ENCODE measurements at places on chromosomes 6 and 20. TPM values are rescaled to one million over a fixed set of nuclear protein-coding genes. Genes with fewer than 3 reads are reported as not detected.

DNA sequence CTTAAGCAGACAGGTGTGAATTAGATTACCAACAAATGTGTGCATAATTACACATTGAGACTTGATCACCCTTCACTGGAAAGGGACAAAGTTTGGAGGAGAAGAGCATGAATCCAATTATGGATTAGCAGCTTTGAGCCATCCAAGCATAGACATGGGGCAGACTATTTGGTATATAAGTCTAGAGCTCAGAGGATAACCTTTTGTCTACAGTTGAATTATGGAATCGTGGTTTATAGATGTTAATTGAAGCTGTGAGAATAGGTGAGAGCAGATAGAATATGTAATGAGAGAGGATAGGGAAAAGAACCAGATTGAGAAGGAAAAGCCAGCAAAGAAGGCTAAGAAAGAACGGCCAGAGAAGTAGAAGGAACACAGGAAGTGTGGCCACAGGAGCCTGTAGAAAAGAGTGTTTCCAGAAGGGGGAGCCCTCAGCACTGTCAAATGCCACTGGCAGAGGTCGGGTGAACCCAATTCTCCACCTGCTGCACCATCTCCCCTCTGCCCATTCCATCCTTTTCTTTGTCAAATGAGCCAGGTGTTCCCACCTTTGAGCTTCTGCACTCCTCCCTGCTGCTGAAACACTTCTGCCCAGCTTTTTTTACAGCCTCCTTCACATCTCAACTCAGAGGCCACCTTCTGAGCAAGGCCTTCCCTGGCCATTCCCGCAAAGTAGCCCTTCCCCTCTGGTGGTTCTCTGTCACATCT, 7.3 kb downstream of the DNTTIP1 start:
- peak; percentile 74 for DNase-seq

The CRISP2 gene
- not detected for total RNA-seq

- no peak for DNase-seq
Observed at GRCh38 chr20:21166801-21167200, 40.9 kb downstream of the KIZ start.

The NMBR gene
- not detected for total RNA-seq

GRCh38 chr6:32774426-32774825, 11.1 kb upstream of the HLA-DQB2 start:
- no peak for DNase-seq

DNA sequence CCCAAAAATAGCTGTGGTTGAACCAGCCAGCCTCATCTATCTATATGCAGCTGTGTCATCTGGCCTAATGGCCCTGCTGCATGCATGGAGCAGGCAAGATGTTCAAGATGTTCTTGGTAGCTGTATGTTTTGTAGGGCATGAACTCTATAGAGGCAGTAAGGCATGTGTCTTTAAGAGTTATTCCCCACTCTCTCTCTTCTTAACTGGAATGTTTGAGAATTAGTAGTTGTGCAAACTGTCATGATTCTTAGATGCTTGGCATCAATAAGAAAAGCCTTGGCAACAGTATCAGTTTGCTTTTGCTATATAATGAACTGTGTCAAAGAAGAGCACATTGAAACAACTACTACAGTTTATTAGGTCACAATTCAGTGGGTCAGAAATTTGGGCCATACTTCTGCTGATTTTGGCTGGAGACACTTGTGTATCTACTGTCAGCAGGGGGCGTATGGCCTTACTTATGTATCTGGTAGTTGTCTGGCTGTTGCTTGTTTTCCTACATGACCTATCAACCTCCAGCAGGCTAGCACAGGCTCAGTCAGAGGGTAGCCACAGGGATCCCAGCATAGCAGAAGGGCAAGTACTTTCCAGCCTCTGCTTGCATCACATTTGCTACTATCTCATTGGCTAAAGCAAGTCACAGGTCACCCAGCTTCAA, 56.1 kb upstream of the LAMP5 start:
- no peak for DNase-seq

The NNAT gene
- total RNA-seq: 24.1 TPM

DNA sequence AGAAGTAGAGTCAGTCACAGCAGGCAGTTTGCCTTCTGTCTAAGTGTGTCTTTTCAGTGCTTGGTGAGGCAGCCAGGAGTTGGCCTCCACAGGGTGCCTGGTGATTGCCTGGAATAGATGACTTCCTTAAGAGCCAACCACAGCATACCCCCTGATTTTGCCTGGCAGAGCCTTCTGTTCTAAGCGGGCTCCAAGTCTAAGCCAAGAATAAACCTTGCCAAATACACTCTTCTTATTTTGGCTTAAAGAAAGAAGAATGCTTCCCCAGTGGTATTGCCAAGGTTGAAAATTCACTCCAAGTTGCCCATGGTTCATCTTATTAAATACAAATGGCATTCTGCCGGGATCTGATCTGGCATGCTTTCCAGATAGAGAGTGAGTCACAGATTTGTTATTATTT, 1424.8 kb upstream of the EYS start:
- DNase-seq: no peak

- DNase-seq: no peak
Observed at GRCh38 chr20:63293871-63294535, 1.0 kb downstream of the COL20A1 start.

DNA sequence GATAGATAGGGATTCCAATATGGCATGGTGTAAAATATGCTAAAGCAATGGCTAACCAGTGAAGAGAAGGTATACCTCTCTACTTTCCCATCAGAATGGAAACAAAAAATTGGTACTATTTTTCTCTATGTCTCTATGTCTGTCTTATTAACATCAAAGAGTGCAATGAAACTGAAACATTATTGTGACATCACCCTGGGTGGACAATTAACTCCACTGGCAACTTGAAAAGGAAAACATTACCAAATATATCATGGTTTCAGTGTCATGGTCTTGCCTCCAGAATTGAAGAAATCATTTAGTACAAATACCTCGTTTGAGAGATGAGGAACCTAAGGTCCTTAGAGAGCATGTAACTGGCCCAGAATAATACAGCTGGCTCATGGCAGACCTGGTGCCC, 1132.5 kb upstream of the MAP3K7 start:
- no peak for DNase-seq

DNA sequence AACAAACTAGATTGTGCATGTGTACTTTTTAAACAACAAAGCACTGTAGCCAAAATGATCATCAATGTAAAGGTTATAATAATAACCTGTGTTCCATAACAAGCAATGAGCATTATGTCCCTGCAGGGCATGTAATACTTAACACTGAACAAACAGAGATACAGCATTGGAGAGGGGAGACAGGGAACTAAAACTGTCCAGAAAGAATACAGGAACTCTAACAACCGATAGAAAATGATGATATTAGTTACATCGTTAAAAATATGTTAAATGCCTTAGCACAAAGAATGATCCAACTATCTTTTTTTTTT, 80.5 kb downstream of the COL9A1 start:
- DNase-seq: no peak

DNA sequence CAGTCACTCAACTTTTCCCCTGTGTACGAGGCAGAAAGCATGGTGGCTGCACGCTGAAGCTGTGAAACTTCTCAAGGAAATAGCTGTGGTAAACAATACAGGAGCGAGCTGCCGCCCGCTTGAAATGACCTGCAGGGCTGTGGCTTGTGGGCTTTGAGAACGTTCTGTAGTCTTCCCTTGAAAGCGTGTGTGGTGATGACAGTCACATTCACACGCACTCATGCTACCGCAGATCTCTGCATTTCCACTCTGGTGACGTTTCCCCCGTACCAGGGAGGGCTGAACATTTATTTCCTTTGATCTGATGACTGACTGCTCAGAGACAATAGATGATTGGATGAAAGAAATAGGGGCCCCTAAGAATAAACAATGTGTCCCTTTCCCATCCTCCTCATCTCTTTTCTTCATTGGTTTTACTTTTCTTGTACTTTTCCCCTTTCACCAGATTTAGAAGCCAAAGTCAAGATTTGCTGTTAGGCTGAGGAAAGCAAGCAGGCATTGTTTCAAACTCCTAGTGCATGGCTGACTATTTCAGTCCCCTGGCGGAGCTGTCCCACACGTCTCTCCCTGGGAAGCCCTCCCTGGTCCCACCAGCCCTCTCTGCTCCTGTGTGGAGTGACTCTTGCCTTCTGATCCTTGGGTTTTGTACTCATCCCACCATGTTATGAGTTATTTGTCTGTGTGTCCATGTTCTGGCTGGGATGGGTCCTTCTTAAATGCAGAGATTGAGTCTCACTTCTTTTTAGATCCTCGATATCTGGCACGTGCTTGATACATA, 3.9 kb downstream of the SYTL3 start:
- no peak for DNase-seq

- peak; percentile 69 for DNase-seq
Observed at GRCh38 chr20:56801971-56802755, 173.1 kb downstream of the TFAP2C start.

GRCh38 chr20:41365777-41366545, 657 bp downstream of the EMILIN3 start:
- peak; percentile 73 for DNase-seq

GRCh38 chr6:3561725-3562124, 104.9 kb upstream of the SLC22A23 start:
- DNase-seq: peak; percentile 11

The DOK5 gene
- 20.1 TPM for total RNA-seq

DNA sequence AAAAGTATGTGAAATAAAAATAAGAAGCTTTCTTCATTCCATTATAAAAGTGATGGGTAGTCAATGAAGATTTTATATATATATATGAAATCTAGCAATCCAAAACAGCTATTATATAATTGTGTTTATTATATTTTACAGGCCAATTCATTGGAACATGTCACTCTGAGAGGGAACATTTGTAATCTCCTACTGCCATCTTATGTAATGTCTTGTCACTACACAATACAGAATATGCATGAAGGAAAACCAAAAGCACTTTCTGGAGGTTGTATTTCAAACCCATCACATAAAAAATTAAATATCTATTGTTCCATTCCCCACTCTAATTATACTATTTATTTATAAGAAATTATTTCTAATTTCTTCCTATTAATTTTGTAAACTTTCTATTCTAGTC, 31.5 kb upstream of the IRAK1BP1 start:
- no peak for DNase-seq

DNA sequence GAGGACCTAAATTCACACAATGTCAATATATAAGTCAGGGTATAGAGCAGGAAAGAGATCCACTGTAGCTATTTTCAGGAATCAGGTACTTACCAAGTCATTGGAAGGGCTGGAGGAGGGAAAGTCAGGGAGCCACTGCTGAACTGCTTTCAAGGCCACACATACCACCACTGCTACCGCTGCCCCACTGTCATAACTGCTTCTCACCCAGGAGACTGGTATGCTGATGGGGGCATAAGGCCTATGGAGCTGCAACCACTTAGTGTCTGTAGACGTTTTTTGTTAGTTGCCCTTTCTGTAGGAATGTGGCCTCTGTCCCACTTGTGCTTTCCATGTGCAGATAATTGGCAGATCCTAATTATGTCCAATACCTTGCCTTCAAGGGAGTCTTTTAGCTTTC, 5.4 kb downstream of the SMAP1 start:
- DNase-seq: no peak

GRCh38 chr20:63635431-63636141, 8.7 kb upstream of the GMEB2 start:
- no peak for DNase-seq

GRCh38 chr6:30681766-30682142, 4.7 kb downstream of the PPP1R18 start:
- DNase-seq: no peak

- no peak for DNase-seq
Observed at GRCh38 chr6:137882225-137882961, 15.3 kb downstream of the TNFAIP3 start.

DNA sequence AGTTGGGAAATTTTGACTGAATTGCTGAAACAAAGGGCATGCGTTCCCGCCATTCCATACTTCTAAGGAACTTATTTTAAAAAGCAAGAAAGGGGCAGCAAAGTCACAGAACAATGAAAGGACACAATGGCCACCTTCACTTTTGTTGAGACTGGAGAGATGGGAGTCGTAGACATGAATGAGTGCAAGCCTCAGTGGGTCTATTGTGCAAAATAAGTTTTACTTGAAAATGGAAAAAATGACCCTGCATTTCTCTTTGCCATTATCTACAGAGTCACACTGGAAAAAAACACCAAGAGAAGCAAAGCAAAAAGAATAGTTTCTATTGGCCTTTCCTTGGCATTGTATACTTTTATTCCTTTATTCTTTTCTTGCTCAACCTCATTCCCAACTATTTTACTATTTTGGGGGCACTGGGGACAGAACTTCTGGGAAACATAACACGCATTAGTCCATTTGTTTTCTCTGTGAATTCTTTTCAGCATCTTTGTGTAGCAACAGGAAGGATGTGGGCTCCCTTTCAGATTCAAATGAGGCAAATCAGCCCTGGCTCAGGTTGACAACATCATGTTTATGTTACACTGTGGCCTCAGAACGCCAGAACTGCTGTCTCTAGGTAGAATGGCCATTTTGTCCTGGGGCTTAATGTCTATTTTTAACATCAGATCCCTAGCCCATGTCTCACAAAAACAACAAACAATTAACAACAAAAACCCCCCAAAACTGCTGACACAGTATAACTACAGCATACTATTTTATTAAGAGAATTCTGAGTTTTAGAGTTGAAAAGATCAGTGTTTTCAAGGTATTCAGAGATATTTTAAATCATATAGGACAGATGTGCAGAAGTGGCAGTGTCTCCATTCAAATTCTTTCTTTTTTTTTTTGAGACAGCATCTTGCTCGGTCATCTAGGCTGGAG, 122.2 kb downstream of the FYN start:
- peak; percentile 55 for DNase-seq

The RNF39 gene
- 1.8 TPM for total RNA-seq

- no peak for DNase-seq
Observed at GRCh38 chr6:132751306-132751705, 6.4 kb downstream of the VNN2 start.

The GRM1 gene
- not detected for total RNA-seq

The LY6G6D gene
- total RNA-seq: not detected

DNA sequence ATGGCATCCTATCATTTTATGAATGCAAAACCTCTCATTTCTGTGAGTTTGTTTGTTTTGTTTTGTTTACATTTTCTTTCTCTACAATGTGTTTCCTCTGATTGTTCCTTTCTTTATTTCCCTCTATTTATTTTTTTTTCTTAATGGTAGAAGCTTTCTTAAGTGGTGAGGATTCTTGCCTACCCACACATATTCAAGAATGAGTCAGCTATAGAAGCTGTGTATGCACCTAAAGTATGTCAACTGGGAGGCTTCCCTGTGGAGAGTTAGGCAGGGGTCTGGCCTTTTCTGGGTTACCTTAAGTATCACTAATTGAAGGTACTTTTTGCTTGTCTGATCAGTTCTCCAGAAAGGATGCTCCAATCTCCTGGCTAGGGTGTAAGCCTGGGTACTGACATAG, 354.0 kb downstream of the ESR1 start:
- no peak for DNase-seq

DNA sequence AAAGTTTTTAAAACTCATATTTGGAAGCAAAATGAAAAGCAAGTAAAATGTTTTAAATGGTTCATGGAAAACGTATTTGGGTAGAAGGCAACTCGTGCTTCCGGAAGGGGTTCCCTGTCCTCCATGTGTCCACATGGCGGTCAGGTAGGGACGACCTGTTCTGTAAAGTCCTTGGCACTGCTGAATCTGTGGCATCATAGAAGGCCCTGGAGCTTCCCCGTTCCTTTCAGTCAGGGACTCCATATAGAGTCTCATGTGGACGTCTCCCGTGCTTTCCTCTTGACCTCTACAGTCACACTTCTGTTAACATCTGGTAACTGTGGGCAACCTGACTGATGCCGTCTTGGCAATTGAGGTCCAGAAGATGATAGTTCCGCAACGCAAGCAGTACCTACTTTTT, 11.4 kb downstream of the DYNLT1 start:
- DNase-seq: no peak

All from tongue (tissue), 3 donors.